Stimulated activated CD4-positive, alpha-beta T cell treated with anti-CD3 and anti-CD28 coated beads, TNF-alpha, amount 100 ng/mL, for 4 hours (primary cell): ENCODE measurements at places on chromosomes 7 and 10.

- DNase-seq, result no peak
Observed at GRCh38 chr10:78300526-78300925, 266.9 kb downstream of the RPS24 start.

GRCh38 chr7:132647311-132647710 is 71.0 kb upstream of the PLXNA4 start:
- DNase-seq, result no peak

DNA sequence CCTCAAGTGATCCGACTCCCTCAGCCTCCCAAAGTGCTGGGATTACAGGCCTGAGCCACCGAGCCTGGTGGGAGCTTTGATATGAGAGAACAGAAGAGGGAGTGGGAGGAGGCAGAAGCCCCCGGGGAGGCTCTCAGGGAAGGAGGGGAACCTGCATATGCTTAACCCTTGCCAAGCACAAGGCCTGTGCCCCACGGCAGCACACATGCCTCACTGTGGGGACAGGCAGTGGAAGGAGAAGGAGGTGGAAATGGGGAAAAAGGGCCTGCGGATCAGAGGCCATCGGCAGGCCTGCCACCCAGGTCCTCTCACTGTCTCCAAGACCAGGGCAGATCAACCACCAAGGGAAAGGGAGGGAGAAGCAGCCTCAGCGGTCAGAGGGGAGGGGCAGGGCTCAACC is 7.2 kb upstream of the GRID1 start:
- DNase-seq, result no peak

DNA sequence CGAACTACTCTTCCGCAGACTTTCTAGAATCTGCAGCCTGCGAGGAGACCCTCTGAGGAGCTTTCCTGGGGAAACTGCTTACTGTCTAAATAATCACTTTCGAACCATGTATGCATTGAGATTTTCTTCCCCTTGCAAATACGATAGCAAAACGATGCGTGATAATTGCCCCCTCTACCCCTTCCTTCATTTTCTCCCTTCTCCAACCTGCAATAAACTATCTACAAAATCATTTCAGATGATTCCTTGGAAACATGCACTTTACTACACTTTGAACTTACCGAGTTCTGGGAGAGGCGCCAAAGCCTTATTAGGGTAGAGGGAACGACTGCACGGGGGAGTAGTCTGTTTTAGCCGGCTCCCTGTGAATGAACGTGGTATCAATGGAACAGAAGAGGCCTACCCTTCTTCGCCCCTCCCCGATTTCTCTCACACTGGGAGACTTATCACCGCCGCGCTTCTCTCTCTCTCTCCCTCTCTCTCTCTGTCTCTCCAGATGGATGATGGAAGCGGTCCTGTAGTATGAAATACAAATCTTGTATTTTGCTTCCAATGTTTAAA is at the start of gene FGFBP3:
TSS of gene FGFBP3 (minus strand) at position 370 of the 561 bp plus-strand sequence. CDS start 517 bp downstream, outside the sequence.
- peak; percentile 4 for DNase-seq

DNA sequence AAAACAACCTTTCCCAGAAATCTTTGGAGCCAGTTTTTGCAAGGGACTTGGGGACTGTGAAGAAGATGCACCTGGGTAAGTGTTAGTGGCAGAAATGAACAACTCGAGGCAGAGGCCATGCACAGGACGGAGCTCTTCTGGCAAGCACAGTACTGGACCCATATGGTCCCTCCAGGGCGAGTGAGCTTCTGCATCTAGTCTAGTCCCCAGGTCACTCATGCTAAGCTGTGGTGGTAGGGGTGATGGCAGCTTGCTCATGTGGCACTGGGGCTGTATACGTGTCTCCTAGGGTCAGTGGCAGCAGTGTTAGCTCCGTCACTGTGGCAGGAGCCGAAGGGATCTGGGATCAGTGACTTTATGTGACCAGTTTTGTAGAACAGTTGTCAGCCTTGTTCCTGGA is 9.3 kb upstream of the LRRC61 start:
- DNase-seq, result no peak

DNA sequence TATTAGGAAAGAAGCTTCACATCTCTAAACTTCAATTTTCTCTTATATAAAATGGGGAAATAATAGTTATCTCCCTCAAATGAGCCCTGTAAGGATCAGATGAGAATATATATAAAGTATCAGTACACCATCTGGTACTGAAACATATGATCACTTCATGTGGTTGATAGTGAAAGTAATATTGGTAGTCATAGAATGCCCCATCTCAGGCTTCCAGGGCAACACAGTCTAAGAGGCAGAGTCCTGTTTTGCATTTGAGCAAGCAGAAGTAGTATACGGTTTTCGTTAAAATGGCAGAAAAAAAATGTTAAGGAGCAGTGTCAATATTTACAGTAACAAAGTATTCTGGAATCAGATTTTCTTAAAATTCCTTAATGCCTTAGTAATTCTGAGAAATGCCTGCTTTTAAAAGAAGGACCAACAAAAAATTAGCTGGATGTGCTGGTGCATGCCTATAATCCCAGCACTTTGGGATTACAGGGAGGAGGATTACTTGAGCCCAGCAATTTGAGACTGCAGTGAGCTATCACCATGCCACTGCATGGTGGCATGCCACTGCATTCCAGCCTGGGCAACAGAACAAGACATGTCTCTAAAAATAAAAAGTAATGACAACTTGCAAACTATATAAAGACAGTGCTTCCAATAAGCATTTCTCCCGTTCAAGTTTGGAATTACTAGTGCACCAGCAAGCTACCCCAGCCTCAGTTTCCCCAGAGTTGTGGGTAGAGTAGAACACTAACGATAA is 19.8 kb downstream of the KBTBD2 start:
- no peak for DNase-seq

- no peak for DNase-seq
Observed at GRCh38 chr7:69567800-69568199, 30.5 kb upstream of the AUTS2 start.

DNA sequence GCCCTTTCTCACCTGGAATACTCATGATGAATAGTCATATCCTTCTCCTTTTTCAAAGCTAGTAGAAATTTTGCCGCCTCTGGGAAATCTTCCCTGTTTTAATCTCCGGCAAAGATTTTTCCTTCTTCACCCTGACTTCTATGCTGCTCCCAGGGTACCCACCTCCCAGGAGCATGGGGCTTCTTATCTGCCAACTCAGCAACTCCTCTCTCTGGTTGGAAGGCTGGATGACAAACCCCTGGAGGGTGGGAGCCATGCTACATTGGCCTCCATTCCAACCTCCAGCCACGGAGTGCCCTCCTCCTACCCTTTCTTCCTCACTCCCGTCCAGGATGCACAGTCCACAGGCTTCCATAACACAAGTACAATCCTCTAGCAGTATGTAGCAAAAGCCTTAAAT is 19.9 kb downstream of the NEUROG3 start:
- DNase-seq, result no peak

- no peak for DNase-seq
Observed at GRCh38 chr7:119105381-119105780, 880.9 kb downstream of the ANKRD7 start.
